DMS 273 treated with DMSO at 0.1 percent for 48 hours (cell line): ENCODE measurements at places on chromosomes 4 and X.

GRCh38 chr4:7734651-7735260 is 204.9 kb downstream of the AFAP1 start:
- DNase-seq = no peak

DNA sequence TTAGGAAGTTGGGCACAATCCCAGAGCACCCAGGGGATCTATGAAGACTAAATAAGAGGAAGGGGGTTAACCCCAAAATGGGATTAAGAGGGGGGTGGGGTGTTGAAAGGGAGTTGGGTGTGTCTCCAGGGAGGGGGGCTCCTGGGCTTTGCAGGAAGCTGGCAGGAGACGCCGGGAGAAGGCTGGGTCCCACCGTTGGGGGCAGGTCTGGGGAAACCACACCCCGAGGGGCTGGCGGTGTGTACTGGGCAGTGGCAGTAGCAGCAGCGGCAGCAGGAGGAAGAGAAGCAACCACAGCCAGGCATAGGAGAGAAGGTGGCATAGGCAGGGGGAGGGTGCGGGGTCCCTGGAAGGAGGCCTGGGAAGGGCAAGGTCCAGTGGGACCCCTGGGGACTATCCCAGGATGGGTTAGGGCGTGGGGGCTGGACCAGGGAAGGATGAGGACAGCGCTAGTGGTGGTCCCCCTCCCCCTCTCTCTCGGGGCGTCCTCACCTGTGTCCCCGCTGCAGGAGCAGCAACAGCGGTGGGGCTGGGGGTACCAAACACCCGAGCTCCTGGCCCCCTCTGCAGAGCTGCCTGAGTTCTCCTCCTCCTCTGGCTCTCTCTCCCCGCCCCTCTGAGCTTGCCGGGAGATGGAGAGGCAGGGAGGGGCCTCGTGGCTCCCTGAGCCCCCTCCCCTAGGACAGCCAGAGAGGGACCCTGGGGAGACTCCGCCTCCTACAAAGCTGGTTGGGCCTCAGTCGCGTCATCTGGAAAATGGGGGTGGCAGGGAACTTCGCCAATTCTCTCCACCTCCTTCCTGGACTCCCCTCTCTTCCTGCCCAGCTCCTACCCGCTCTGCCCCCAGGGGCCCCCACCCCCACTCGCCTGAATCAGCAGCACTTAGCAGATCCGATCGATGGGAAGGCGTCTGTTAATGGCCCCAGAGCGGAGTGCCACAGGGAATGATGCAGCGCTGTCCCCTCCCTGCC is at the start of gene KCND1:
KCND1 (minus strand) TSS at position 596 of the 971 bp plus-strand sequence. CDS start 1,573 bp downstream, outside the sequence.
- no peak for DNase-seq

- peak; percentile 16 for DNase-seq
Measured at GRCh38 chr4:90419124-90419711, 292.0 kb downstream of the CCSER1 start.

DNA sequence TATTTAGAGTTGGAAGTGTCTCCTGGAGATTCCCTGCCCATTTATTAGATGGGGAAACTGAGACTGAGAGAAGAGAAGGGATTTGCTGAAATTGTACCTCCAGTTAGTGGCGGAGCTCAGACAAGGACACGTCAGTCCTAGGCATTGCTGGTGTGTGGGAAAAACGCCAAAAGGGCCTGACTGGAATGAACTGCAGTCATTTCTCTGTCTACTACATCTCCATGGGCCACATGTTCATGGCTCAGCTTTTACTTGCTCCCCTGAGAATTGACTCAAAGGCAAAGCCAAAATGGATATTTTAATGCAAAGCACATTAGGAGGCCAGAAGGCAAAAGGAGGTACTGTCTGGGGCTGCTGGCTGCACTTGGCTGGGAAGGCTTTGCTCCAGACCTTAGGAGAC is 3.9 kb downstream of the TFDP3 start:
- no peak for DNase-seq

- DNase-seq = no peak
Measured at GRCh38 chrX:43585922-43586321, 70.2 kb upstream of the MAOA start.

DNA sequence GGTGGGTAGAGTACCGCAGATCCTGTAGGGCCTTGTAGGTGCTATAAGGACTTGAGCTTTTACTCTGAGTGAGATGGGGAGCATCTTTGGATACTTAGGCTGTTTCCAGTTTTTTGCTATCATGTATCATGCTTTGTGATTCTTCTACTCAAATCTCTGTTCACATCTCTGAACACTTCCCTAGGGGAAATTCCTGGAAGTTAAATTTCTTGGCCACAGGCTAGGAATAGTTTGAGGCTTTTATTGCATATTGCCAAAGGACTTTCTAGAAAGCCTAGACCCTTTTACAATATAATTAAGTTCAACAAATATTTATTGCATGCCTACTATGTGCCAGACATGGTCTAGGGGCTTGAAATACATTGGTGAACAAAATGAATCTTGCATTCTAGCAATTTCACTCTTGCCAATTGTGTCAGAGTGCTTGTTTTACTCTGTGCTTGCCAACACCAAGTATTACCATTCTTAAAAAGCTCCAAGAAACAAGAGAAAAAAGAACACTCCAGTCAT is 4.1 kb upstream of the PGRMC1 start:
- DNase-seq = no peak

- no peak for DNase-seq
Measured at GRCh38 chr4:75327804-75328512, 186.2 kb downstream of the RCHY1 start.

GRCh38 chr4:150070464-150071170 is 7.6 kb upstream of the DCLK2 start:
- no peak for DNase-seq

DNA sequence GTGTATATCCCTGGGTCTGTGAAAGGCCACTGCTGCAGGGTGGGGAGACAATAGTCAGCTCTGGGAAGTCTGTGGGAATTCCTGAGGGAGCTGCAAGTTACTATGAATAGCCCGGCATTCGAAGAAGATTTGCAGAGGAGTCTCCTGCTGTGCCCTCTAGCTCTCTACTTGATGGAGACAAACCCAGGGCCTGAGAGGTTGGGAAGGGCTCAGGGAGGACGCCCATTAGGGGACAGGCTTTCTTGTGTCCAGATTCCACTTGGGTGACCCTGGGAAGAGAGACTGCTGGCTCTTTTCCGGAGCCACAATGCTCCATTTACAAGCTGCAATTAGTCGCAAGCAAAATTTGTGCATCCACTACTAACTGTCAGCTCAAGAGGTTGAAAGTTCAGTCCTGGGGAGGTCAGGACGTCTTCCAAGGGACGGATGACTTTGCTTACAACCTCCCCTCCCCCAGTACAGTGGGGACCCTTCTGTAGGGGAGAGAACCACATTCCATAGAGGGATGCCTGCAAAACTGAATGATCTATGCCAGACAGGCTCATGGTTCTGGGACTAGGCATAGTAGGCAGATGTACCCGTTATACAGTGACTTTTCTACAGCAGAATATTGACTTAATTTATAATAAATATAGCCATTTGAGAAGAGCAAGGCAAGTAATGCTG is 48.2 kb upstream of the PHOX2B start:
- DNase-seq = no peak

DNA sequence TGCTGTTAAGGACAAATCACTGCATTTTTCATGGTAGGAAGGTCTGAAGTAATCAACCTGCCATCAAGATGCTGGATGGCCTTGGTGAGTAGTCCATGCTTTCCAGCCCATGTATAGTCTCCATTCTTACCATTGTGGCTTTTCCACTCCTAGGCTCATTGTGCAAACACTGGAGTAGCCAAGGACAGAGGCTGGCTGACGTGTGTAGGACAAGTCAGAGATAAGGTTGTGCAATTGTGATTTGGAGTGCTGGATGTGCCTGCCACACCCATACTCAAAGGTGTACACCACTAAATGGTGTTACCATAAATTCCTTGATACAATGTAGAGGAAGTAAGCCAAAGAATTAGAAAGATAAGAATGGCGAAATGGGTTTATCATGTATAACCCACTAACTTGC is 26.3 kb upstream of the RADX start:
- DNase-seq = no peak

- DNase-seq = no peak
Measured at GRCh38 chrX:18034945-18035344, 173.8 kb upstream of the RAI2 start.

- no peak for DNase-seq
Measured at GRCh38 chr4:173498771-173499170, 31.3 kb downstream of the HAND2 start.

- DNase-seq = no peak
Measured at GRCh38 chr4:79201971-79202370, 123.9 kb downstream of the NAA11 start.

DNA sequence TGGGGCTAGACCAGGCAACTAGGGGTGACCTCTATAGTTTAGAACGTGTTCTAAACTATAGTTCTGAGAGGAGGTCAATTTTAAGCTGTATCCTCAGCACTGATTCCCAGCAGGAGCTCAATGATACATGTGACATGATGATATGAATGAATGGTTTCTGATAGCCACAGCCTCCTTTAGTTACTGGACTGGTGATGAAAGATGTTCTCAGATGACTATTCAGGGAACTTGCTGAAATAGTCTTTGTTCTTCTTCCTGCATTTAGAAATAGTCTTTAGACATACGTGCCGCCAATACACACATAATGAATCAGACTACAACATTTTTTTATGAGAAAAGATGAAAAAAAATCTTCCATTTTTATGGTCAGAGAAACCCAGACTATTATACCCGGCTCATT is 116.3 kb upstream of the TMEM150C start:
- DNase-seq = no peak

DNA sequence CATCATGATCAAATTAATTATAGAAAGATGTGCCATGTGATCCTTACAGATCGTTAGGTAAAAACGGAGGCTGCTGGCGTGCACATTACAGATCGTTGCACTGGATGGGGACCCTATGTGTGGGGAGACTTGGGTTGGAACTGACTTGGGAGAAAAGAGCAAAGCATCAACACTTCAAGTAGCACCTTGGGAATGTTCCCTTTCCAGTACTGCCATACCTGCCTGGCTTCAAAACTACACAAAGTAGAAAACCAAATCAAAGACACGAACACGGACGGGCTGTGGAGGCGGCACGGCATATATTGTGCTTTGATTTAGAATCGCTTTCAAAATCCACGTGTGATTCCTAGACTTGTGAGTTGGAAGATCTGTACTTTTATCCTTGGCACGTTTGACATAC is 898 bp downstream of the CMC4 start:
- DNase-seq = no peak

DNA sequence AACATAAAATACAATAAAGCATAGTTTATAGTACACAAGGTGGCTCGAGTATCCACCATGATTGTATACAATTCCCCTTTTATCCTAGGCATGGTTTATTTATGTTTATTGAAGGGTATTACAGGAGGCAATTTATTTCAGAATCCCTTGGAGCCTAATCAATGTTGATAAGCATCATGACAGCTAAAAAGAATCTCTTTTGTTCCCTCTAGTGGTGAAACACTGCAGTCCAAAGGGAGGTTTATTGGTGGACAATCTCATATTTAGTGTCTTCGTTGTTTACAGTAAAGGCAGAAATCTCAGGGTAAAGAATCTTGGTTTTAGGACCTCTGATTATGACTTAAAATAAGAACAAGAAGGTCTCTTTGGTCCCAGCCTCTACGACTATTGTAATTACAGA is 1712.5 kb downstream of the C4orf33 start:
- DNase-seq = no peak

DNA sequence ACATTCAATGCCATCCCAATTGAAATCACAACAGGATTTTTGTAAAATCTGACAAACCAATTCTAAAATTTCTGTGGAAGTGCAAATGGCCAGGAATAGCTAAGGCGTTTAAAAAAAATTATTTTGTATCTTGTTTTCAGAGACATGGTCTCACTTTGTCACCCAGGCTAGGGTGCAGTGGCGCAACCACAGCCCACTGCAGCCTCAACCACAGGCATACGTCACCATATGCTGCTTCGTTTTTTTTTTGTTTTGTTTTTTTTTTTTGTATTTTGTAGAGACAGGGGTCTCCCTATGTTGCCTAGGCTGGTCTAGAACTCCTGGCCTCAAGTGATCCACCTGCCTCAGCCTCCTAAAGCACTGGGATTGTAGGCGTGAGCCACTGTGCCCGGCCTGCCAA is 24.5 kb downstream of the ZNF41 start:
- no peak for DNase-seq
